ENCODE measurements at places on chromosomes 3 and 15.
A peak's percentile ranks its signal among the peaks of the same experiment; 100 is the strongest.

- DNase-seq: no peak
These were observed 285.3 kb downstream of the FAM43A start for GRCh38 chr3:194971009-194971408.

DNA sequence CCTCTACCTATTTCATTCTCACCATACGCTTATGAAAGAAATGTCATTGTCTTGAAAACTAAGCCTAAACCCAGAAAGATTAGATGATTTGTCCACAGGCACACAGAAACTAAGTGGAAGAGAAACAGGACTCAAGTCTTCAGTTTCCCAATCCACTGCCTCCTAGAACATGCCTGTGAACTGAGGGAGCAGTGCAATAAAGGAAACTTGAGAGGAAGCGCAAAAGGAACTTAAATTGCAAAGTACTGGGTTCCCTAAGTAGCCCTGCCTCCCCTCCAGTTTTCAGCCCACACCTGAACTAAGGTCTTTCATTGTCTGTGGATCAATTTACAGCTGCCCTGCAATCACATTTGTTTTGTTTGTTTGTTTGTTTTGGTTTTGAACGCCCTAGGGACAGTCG, 56.7 kb upstream of the TSEN2 start:
- no peak for DNase-seq

- no peak for DNase-seq
These were observed 37.2 kb upstream of the SLCO2A1 start for GRCh38 chr3:134066651-134067530.

DNA sequence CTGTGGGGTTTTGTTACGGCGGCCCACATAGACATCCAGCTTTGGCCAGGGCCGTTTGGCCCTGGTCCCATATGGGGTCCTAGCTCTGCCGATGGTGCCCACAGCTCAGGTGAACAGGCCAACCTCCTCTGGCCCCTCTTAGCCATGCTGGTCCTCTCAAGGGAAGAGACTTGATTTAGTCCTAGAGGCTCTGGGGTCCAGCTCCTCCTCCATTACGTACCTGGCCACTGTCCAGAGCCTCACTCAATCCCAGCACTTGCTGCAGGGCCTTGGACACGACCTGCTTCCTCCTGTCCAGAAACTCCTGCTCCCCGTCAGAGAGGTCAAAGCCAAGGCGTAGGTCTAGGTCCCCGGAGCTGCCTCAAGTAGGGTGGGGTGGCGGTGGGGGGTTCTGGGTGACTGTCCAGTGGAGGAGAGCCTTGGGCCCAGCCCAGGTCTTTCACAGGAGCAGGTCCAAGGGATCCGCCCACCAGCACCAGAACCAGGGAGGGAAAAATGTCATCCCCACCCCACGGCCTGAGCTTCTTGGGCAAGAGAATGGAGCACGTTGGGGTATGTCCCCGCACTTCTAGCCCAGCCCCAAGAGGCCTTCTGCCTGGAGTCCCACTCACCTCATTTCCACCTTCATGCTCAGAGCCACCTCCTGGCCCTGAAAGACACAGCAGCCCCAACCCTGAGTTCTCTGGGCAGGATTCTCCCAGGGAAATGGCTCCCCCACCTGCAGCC, 6.8 kb downstream of the PLA2G4F start:
- DNase-seq: no peak

GRCh38 chr3:28841441-28841840, 439.4 kb upstream of the RBMS3 start:
- DNase-seq: no peak

- peak; percentile 98 for DNase-seq
These were observed 43.9 kb downstream of the P3H2 start for GRCh38 chr3:190076601-190077394.

GRCh38 chr3:136982520-136983138, 24.8 kb downstream of the IL20RB start:
- DNase-seq: no peak

DNA sequence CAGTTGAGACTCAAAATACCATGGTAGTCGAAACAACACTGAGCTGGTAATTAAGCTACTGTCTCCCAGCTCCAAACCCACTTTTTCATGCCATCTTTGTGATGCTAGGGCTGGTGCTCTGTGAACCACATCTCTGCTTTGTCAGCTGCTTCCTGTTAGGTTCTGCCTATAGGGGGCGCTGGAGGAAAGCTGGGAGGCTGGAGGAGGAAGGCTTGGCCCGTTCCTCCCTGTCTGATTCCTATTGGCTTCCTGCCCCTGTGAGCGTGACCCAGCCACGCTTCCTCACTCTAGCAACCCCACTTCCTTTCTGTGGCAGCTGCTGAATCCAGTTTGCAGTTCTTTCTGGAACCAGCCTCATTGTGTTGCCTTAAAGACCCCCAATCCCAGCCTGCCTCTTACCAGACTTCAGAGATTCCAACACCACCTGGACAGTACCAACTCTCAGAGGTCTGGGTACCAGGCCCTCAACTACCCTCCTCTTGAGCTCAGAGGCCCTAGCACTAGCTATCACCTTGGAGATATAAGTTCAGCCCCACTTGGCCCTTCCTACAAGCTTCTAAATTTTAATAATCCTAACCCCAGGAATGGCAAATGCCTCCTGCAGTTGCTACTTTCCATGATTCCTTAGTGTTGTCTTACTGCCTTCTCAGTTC, 120.9 kb downstream of the ERC2 start:
- no peak for DNase-seq

DNA sequence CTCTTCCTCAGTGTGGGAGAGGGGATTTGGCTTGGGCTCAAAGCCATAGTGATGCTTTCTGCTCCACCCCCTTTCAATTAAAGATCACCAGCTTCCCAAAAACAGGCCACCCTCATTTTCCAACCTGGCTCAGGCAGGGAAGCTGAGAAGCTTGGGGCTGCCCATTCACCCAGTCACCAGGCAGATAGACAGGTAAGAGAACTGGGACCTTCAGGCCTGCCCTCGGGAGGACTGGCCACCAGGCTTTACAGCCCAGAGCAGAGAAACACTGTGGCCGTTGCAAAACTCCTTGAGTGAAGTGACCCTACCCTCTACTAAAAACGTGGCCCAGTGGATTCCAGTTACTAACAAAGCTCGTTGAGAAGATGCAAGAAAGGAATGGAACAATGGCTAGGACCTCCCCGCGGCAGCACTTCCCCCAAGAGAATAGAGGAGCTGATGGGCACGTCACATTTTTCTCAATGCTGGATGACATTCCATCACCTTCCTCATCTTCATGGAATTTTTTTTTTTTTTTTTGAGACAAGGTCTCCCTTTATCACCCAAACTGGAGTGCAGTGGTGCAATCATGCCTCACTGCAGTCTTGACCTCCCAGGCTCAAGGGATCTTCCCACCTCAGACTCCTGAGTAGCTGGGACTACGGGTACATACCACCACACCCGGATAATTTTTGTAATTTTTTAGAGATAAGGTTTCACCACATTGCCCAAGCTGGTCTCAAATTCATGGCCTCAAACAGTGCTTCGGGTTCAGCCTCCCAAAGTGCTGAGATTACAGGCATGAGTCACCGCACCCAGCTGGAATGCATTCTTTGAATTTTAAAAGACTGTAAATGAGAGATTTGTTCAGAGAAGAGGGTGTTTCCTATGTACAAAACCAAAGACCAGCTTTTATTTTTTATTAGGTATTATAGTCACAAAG, 37.9 kb downstream of the LIPC start:
- DNase-seq: peak; percentile 98

GRCh38 chr3:39260957-39261356, 18.9 kb downstream of the CX3CR1 start:
- DNase-seq: peak; percentile 94

GRCh38 chr3:168659015-168659414, 563.3 kb upstream of the GOLIM4 start:
- no peak for DNase-seq

- DNase-seq: no peak
These were observed 121.4 kb downstream of the VGLL4 start for GRCh38 chr3:11522398-11522715.

GRCh38 chr15:40243126-40243810, 4.4 kb downstream of the PAK6 start:
- DNase-seq: no peak

DNA sequence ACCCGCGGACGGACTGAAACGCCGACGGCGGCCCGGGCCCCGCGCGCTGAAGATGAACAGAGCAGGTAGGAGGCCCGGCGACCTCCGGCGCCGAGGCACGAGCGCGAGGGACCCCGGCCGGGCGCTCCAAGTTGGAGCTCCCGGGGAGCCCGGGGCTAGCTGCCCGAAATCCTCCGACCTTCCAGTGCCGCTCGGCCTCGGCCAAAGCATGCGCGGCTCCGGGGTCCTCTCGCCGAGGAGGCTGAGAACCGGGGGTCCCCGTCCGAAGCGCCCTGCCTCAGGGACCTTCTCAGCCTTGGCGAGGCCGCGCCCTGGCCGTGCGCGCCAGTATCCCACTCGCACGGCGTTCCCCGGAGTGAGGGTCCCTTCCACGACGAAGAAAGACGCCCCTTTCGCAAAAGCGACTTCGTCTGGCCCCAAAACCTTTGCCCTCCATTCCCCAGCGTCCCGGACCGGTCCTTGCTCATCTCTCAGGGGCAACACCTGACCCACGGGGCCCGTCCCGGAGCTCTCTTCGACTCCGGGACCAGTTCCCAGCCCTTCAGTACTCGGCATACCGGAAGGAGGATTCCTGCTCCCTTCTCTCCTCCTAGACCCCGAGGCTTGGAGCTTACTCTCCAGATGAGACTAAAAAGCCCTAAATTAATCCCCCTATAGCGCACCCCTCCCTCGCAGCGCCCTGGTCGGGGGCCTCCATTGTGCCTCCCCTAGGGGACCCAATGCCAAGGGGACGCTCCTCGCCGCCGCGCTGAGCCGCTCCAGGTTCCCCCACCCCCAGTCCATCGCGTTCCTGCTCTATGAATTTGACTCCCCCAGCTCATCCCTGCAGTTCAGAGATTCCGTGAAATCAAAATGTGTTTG, 7.7 kb upstream of the FGD5 start:
- no peak for DNase-seq

GRCh38 chr3:66490214-66490613, 10.6 kb downstream of the LRIG1 start:
- DNase-seq: no peak

DNA sequence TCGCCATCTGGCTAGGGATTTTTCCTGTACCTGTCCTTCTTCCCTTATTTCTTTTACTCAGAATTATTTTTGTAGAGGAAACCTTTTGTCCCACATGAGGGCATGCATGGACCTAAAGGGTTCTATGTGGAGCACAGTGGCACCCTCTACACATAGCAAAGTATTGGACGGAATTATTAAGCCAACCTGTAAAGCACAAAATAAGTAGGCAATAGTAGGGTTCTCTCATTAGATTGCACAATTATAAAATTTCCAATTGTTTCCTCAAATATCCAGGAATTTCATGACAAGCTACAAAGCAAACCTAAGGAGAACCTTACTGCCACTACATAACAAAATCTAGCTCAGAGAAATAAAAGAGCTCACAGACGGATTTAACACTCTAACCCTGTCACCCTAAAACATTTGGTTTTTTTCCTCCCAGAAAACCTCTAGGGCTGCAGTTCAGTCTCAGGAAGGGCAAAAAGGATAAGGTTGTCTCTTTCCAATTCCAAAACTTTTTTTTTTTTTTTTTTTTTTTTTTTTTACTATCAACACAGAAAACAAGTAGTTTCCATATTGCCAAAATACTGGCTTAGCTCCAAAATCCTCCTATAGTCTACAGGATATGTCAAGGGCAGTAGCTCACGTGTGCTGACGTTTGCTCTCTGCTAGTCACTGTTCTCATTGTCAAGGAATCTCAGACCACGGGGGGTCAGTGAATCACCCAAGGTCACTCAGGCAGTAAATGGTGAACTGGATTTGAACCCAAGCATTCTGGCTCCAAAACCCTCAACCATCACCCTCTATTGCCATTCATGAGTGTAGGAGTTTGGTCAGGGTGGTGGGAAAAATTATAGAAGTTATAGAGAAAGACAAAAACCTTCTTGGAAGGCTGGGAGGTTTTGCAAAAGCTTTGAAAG, 52.3 kb downstream of the NCEH1 start:
- peak; percentile 96 for DNase-seq

DNA sequence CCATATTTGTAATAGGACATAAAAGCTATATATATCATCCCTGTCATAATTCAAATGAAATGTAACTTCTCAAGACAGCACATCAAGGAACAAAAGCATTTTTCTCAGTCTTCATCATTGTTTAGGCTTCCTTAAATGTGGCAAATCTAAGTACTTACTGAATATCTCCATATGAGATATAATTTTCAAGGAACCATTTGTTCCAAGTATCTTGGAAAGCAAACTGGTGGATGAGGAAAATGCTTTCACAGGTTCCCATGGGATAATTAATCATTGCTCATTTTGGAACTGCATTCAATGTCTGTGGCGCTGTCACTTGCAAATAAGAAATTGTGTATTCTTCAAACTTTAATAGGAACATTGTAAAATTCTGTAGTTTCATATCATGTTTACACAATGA, 52.6 kb upstream of the ZNF385D start:
- peak; percentile 4 for DNase-seq

GRCh38 chr3:11641683-11642430, 1.9 kb downstream of the VGLL4 start:
- DNase-seq: peak; percentile 59

GRCh38 chr3:106176734-106177133, 307.9 kb upstream of the CBLB start:
- no peak for DNase-seq

GRCh38 chr3:38120693-38121450, 16.1 kb downstream of the ACAA1 start:
- no peak for DNase-seq

DNA sequence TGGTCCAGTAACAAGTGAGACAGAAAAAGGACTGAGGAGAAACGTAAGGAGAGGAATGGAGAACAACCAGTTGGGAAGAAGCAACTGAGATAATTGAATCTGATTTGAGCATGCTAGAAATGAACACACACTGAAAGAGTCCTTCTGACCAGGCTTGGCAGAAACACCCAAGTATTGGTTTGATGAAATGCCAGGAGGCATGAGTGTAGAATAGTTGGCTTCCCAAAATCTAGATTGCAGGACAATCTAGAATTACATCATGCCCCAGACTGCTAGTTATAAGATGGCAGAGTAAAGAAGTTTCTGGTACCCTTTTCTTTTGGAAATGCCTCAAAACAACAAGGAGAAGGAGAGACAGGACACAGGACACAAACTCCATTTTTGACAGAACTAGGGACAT, 189.7 kb upstream of the STT3B start:
- DNase-seq: peak; percentile 11

DNA sequence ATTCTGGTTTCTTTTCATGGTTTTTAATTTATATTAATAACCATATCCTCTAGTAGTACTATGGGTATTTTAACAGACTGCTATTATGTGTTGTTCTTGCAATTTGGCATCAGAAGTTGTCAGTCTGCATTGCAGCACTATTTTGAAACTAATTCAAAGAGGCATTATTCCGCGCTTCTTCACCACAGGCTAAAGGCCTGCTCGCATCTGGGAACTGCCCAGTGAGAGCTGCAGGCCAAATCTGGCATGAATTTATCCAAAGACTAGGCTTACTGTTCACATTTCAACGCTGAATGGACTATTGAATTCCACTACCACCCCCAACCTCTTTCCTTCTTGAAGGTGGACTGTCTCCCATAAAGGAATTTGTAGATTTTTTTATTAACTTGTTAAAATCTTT, 310.4 kb upstream of the NR2F2 start:
- no peak for DNase-seq

GRCh38 chr3:73624821-73625665, at the start of gene PDZRN3:
Gene PDZRN3 (minus strand): TSS chr3:73624941.
- DNase-seq: peak; percentile 89
